G401 (cell line): ENCODE measurements at places on chromosomes 5 and 9. TPM values are rescaled to one million over a fixed set of nuclear protein-coding genes. Genes with fewer than 3 reads are reported as not detected.

- DNase-seq = no peak
These were observed 28.2 kb upstream of the SMAD5 start for GRCh38 chr5:136104306-136104965.

DNA sequence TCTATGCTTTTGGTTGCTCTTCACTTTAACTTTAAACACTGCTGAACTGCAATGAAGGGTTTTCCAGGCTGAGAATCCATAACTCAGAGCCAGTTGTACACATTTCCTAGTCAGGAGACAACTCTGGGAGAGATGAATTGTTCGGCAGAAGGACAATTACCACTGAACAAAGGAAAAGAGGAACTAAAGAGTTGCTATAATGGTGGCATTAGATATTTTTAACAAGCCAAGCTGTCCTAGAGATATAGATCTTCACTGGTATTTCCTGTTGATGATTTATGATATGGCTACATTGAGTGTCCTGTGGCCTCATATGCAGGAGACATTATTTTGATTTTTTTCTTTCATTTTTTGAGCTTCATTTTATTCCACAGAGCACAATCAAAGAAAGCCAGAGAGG, 219.1 kb upstream of the PCSK5 start:
- no peak for DNase-seq

- peak; percentile 94 for DNase-seq
These were observed 221.8 kb downstream of the MEF2C start for GRCh38 chr5:88660947-88661805.

GRCh38 chr9:72415163-72415562, 50.2 kb upstream of the ZFAND5 start:
- no peak for DNase-seq

ADGRV1 gene
- not detected in 2 replicates for total RNA-seq

SPATA31A3 gene
- 0.20 TPM in 1 of 2 replicates, not detected in the other for total RNA-seq

SHROOM1 gene
- 3.1 and 5.9 TPM in 2 replicates for total RNA-seq

DIPK1B gene
- 65.0 and 69.9 TPM in 2 replicates for total RNA-seq
